ENCODE measurements at places on chromosomes 2 and 18. TPM values are rescaled to one million over a fixed set of nuclear protein-coding genes. Genes with fewer than 3 reads are reported as not detected.

FMNL2 gene
- total RNA-seq: 12.2 TPM

RGPD5 gene
- total RNA-seq: 11.1 TPM

DLGAP1 gene
- total RNA-seq: 0.06 TPM

EML6 gene
- total RNA-seq: 0.34 TPM

EVA1A gene
- total RNA-seq: 21.4 TPM

CDH19 gene
- not detected for total RNA-seq

DTNA gene
- total RNA-seq: 7.1 TPM

POTEJ gene
- not detected for total RNA-seq

HJURP gene
- 123 TPM for total RNA-seq

STPG4 gene
- 0.19 TPM for total RNA-seq

PID1 gene
- 32.3 TPM for total RNA-seq

CLEC4F gene
- total RNA-seq: not detected

DQX1 gene
- not detected for total RNA-seq

INPP5D gene
- total RNA-seq: 2.6 TPM

C2orf76 gene
- total RNA-seq: 15.5 TPM

BCL2 gene
- total RNA-seq: 2.5 TPM

TYMS gene
- 72.3 TPM for total RNA-seq

SYT4 gene
- not detected for total RNA-seq

RAB6C gene
- not detected for total RNA-seq

AUP1 gene
- total RNA-seq: 140 TPM

SP100 gene
- total RNA-seq: 56.4 TPM

RFTN2 gene
- 0.40 TPM for total RNA-seq

C2orf66 gene
- 0.32 TPM for total RNA-seq

OR6B2 gene
- not detected for total RNA-seq

DDX1 gene
- total RNA-seq: 78.4 TPM

FOXD4L1 gene
- not detected for total RNA-seq

NEUROD1 gene
- total RNA-seq: not detected

CIB4 gene
- not detected for total RNA-seq

C1QL2 gene
- total RNA-seq: not detected

SCYGR4 gene
- not detected for total RNA-seq

BBS5 gene
- 7.2 TPM for total RNA-seq

DSG4 gene
- not detected for total RNA-seq

CFAP65 gene
- not detected for total RNA-seq

FNDC4 gene
- total RNA-seq: 25.9 TPM

ELOA2 gene
- not detected for total RNA-seq

ARHGAP28 gene
- total RNA-seq: 15.5 TPM

TMEM237 gene
- 92.9 TPM for total RNA-seq

GALNT5 gene
- total RNA-seq: 70.6 TPM

SATB2 gene
- total RNA-seq: 10.3 TPM

ABCG8 gene
- not detected for total RNA-seq

HRH4 gene
- total RNA-seq: not detected

CTDSP1 gene
- total RNA-seq: 69.7 TPM

DNER gene
- 3.5 TPM for total RNA-seq
